ENCODE measurements at places on chromosomes 7 and 10. TPM values are rescaled to one million over a fixed set of nuclear protein-coding genes. Genes with fewer than 3 reads are reported as not detected.

- no peak for DNase-seq
These were observed 39.2 kb upstream of the MKRN1 start for GRCh38 chr7:140518370-140519006.

- no peak for DNase-seq
These were observed 26.8 kb upstream of the DGKI start for GRCh38 chr7:137873524-137873923.

Gene NPSR1
- total RNA-seq, result not detected

Gene CLDN4
- 0.25 TPM for total RNA-seq

- DNase-seq, result no peak
These were observed 39.9 kb downstream of the CHN2 start for GRCh38 chr7:29234438-29234837.

DNA sequence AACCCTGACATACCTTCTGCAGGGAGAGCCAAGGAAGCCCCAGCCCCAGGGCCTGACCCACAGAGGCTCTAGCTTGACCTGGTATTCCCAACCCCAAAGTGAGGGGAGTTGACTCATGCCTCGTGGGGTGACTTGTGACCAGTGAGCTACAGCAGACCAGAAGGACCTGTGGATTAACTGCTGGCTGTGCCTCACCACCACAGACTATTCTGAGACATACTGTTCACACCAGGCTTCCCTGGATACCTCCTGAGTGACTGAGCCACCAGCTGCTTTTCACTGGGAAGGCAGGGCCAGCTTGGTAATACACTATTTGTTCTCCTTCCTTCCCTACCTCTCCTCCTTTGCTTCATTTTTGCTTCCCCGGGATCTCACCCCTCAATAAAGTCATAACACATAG is 7.3 kb downstream of the PLXNA4 start:
- DNase-seq, result no peak

GRCh38 chr10:60148266-60148840 is 241.3 kb downstream of the ANK3 start:
- DNase-seq, result peak; percentile 87

Gene SSC4D
- 0.46 TPM for total RNA-seq

DNA sequence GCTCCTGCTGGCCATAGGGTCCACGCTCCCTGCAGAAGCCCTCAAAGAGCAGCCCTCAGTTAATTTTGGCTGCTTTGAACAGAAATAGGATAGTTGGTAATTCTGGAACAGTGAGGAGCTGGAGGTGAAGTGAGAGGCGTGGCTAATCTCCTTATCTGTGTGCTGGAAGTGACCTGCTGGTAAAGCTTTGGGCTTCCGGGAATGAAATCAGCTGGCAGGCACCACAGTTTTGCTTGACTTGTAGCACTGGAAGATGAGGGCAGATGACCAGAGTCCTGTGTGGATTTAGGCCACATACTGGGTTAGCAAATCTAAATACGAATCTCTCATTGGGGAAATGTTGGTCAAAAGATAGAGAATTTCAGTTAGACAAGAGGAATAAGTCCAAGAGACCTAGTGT is 10.2 kb downstream of the ATP6V0E2 start:
- no peak for DNase-seq

GRCh38 chr7:155263581-155264143 is 34.0 kb upstream of the INSIG1 start:
- DNase-seq, result no peak

DNA sequence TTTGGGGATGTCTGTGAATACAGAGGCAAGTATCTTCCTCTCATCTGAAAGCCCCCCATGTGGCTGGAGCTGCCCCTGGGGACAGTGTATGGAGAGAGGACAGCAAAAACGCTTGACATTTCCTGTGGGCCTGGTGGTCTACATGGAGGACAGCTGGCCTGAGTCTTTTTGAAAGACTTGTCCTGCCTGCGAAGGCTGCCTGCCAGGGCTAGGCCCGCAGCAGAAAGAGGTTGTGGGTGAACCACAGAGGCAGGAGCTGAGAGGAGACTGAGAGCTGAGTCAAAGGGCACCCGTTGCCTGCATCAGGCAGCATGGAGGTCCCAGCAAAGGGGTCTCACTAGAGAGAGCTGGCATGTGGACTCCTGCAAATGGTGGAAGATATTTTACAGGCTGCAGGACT is 66.4 kb downstream of the KAT6B start:
- DNase-seq, result no peak

GRCh38 chr7:82507365-82507975 is 63.9 kb upstream of the CACNA2D1 start:
- DNase-seq, result no peak

GRCh38 chr7:45061806-45062425 is 26.9 kb downstream of the NACAD start:
- DNase-seq, result no peak

Gene CYP3A4
- not detected for total RNA-seq

DNA sequence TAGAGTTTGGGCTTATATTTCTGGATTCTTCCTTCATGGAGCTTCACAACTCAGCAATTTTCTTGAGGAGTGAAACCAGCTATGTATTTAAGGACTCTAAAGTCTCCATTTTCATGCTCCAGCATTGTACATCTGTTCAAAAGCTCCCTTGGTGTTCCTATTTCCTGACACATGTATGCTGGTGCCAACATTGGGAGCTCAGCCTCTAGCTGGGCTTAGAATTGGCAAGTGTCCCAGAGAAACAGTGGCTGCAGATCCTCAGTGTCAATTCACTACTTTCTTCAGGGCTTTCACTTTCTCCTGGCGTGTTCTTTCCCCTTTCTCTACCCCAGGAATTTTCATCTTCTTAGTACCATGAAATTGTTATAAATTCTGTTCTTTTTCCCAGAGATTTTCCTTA is 103.1 kb downstream of the ZNF467 start:
- DNase-seq, result peak; percentile 55

DNA sequence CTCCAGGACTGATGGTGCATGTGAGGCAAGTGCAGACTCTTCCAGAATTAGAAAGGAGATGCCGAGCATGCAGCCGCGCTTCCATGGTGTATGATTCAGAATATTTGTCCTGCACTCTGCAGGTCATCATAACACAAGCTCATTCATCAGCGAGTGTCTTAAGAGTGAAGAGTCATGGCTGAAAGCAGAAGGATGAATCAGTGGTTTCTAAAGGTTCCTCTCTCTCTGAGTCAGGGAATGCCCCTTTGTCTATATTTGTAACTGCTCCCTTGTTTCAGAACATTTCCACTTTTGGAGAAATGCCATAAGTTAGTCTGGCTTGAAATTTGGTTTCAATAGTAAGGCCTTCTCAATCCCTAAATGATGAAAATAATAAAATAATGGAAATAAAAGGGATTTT is 52.3 kb downstream of the HECW1 start:
- DNase-seq, result peak; percentile 10

DNA sequence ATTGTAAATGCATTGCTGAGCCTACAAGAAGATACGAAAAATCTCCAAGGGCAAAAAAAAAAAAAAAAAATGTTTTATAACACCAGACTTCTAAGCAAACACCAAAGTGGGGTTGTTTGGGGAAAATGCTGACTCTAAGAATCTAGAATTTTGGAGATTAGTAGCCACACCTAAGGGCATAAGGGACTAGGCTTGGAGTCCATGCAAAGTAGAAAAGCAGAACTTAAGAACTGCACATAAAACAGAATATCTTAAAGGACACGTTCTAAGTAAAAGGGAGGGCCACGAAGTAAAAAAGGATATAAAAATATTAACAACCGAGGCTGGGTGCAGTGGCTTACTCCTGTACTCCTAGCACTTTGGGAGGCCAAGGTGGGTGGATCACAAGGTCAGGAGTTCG is 269.8 kb upstream of the AUTS2 start:
- no peak for DNase-seq

GRCh38 chr10:97444212-97444611 is 1.6 kb downstream of the EXOSC1 start:
- no peak for DNase-seq

Gene SMARCD3
- 5.9 TPM for total RNA-seq

- DNase-seq, result no peak
These were observed 26.0 kb upstream of the WIPF3 start for GRCh38 chr7:29780346-29780745.

- no peak for DNase-seq
These were observed 6.4 kb upstream of the RALA start for GRCh38 chr7:39617005-39617404.

Gene GRM3
- not detected for total RNA-seq

Gene LRRD1
- not detected for total RNA-seq

GRCh38 chr7:4093035-4093434 is 589.1 kb upstream of the FOXK1 start:
- DNase-seq, result no peak

DNA sequence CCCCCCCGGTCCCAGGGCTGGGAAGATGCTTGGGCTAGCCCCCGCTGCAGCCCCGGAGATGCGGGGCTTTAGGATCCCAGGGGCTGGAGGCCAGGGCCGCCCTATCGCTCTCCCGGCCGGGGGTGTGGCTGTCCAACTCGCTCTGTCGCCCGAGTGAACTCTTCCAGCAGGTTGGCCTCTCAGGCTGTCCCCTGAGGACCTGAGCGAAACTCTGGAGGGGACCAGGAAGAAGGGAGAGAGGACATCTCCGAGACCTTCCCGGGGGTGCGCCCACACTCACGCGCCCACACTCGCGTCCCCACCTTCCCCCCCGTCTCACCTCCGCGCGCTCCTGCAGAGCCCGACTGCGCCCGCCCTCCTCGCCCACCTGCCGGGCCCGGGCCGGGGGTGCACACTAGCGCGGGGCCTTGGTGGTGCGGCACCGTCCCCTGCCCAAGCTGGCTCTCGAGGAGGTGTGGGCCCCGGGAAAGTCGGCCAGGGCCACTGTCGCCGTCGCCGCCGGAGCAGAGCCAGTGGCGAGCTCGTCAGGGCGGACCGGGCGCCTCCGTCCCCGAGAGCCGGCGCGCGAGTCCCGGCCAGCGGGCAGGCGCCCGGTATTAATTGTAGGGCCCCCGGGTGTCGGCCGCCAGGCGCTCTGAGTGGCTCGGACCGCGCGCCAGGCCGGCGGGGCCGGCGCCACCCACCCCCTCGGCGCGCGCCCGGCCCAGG is 101.7 kb upstream of the SVIL start:
- peak; percentile 59 for DNase-seq

Gene PAPOLB
- 0.07 TPM for total RNA-seq

DNA sequence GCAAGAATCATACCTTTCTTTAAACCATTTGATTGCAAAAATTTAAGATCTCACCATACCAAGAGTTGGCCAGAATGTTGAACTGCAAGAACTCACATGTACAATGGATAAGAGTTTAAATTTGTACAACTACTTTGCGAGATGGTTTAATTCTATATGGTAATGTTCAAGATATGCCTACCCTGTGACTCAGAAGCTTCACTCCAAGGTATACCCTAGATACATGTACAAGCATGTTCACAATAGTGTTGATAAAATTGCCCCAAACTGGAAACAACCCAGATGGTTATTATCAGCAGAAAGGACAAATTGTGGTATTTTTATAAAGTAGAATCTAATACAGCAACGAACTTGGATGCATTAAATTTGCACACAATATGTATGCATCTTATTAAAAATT is 25.1 kb upstream of the RAB18 start:
- DNase-seq, result no peak

DNA sequence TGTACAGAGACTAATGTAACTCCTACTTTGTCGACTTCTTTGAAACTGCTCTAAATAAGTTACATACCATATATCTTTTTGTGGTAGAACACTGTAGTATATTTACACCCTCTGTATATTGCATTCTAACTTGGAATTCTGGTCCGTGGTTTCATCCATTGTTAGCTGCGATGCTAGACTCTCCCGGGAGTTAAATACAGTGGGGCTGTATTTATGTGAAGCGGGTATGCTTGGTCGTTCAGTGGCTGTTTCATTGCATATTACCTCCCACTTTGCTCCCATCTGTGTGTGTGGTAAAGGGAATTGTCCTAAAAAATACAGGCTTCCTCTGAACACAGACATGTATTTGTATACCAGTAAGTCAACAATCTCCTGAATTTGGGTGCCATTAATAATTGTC is 231.1 kb downstream of the SLC25A13 start:
- DNase-seq, result no peak

- no peak for DNase-seq
These were observed 203.7 kb downstream of the CYP26A1 start for GRCh38 chr10:93277360-93277759.

Gene CD36
- 0.58 TPM for total RNA-seq

DNA sequence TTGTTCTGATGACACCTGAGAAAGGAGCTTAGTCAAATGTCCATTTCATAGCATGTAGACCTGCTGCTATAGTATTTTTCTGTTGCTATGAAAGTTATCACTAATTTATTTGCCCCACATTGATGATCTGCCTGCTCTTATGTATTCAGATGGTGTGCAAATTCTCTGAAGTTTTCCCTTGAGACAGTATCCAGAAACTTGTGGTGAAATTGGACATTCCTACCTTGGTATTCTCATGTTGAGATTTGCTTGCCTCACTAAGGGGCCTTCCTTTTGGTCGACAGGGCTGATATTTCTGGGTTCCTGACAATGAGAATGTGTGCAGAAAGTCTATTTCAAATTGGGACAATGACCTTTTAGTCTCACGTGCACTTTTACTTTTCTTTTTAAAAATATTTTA is 253.2 kb upstream of the FZD8 start:
- no peak for DNase-seq

GRCh38 chr10:43038783-43039623 is 37.9 kb upstream of the RET start:
- DNase-seq, result no peak

- no peak for DNase-seq
These were observed 378.5 kb upstream of the SEMA3C start for GRCh38 chr7:81297317-81297716.

- DNase-seq, result no peak
These were observed 58.7 kb downstream of the C10orf120 start for GRCh38 chr10:122640921-122641320.

Gene PIK3CG
- 4.9 TPM for total RNA-seq

- no peak for DNase-seq
These were observed 39.8 kb upstream of the NUB1 start for GRCh38 chr7:151301471-151302462.

Gene TSPAN12
- total RNA-seq, result 19.0 TPM

Gene TRIM50
- not detected for total RNA-seq

GRCh38 chr10:102119417-102120141 is 589 bp downstream of the LDB1 start:
- peak; percentile 72 for DNase-seq

- peak; percentile 38 for DNase-seq
These were observed 47.6 kb upstream of the ANKRD1 start for GRCh38 chr10:90968328-90969081.

- no peak for DNase-seq
These were observed 37.7 kb upstream of the IKZF1 start for GRCh38 chr7:50266635-50267386.

GRCh38 chr7:52764492-52765169 is 270.8 kb upstream of the POM121L12 start:
- peak; percentile 44 for DNase-seq

GRCh38 chr7:28469562-28469961 is 57.2 kb downstream of the CREB5 start:
- no peak for DNase-seq

Gene SFTPA1
- not detected for total RNA-seq

DNA sequence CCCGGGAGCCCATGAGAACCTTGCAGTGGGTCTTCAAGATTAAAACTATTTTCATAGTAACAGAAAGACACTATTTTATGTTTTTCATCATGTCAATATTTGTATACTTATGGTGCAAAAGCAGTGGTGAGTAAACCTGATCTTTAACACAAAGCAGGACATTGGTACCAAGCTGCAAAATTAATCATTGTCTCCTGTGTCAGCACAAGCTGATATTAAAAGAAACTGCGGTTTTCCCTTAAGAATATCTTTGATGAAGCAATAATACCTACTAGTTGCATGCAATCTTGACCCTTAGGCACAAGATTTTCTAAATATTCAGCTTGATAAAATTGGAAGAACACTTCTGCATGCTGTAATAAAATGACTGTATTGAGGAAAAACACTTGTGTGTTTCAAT is 121.7 kb downstream of the MDFIC start:
- DNase-seq, result no peak

GRCh38 chr10:42977032-42977416 is 99.8 kb upstream of the RET start:
- DNase-seq, result no peak

All from endothelial cell of umbilical vein (primary cell).